ENCODE measurements at places on chromosomes 4 and X.

DNA sequence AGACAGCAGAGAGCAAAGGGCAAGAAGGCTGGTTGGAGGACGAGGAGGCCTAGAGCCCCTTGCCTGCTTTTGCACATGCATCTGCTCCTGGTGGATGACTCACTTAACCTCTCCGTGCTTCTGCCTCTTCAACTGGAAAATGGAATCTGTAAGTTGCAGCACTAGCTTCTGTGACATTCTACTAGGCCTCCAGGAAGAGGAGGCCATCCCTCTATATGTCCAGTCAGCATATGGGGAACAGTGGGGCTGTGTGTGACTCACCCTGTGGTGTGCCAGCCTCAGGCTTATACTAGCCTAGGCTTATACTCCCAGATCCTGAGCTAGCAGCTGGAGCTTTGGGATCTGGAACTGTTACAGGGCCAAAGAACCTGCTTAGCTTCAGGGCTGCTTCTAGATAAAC lies 36.0 kb downstream of the RTL9 start:
- no peak for DNase-seq

- DNase-seq, result no peak
Measured at GRCh38 chr4:131046821-131047220, 1950.9 kb downstream of the C4orf33 start.

DNA sequence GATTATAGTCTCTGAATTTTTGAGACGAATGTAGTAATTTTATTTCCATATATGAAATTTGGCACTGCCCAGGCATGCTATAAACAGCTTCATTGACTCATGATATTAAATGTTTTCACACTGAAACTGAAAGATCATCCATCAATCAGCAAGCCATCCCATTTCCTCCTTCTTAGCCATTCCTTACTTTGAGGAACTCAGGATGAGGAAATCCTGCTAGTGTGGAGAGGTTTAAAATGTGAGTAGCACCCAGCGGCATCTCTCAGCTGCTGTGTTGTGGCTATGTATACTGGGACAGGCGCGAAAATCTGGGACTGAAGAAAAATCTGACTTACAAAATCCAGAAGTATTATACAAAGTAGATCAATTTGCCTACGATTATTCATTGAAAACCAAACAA lies 52.1 kb downstream of the PTCHD1 start:
- no peak for DNase-seq

DNA sequence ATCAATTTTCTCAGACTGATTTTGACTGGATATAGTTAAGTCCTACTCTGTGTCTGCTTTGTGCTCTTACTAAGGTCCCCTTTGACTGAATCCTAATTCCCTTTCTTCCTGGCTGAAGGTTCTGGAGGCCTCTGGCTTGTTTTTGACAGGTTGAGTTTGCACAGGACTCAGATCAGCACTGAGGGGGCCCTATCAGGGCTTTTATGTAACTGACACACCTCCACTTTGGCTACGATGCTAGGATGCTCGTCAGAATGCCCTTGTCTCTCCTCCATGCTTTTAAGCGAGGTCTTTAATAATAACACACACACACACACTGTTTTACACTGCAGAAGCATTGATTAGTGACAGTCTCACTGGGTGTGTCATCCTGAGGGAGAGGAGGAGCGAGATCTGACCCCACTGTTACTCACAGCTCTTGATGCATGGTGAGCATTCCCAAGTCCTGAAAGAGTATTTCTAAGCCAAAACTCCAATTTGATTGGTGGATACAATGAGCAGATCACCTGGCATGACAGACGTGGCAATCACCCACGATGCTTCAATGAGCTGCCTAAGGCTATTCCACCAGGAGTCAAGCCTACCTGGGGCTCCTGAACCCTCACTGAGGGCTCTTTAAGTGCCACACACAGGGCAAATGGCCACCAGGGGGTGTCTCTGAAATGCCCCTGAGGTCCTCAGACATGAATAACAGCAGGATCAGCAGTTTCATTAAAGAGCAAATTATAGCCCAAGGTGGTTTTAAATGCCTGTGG lies 130.4 kb upstream of the CPEB2 start:
- DNase-seq, result peak; percentile 52

- no peak for DNase-seq
Measured at GRCh38 chr4:38195911-38196310, 235.7 kb downstream of the PTTG2 start.

DNA sequence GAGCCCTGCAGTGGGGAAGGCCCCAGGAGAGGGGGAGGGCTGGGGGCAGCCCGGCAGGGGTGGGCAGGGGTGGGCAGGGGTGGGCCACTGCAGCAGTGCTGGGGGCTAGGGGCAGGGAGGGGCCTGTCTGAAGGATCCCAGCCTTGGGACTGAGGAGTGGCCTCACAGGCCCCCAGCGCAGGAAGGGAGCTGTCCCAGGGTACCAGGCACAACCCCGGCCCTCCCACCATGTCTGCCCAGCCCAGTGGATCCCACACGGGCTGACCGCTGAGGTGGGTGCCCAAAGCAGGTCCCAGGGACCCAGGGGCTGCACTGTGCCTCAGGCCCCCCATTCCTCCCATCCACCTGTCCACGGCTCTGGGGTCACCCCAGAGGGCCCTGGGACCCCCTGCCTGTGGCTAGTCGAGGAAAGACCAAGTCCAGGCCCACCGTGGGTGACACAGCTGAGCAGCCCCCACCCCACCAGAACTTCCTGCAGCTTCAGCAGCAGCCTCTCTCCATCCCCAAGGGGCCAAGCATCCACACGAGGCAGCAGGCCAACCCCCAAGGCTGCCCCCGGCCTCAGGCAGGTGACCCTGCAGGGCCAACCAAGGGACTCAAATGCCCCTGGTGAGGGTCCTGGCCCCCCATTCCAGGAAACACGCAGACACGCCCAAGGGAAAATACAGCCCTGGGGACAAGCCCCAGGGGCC lies 46.4 kb downstream of the FAM53A start:
- DNase-seq, result no peak

DNA sequence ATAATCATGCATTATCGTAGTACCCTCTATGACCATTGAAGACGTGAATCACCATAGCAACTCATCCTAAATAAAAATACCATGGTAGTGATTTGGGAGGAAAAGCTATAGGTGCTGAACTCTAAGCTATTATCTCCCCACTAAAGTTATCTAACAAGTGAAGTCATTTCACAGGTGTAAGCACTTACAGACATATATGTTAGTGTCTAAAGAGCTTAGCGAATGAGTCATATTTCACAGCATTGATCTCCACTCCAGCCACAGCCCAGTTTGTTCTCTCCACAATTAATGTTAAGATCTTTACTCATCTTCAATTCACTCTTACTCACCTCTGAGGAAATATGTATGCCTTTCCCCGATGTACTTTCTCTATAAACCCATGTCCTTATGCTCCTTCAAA lies 57.0 kb downstream of the DCAF8L1 start:
- no peak for DNase-seq

- no peak for DNase-seq
Measured at GRCh38 chr4:78171482-78171881, 114.4 kb downstream of the FRAS1 start.

GRCh38 chrX:153974726-153975286 lies 2.3 kb downstream of the TMEM187 start:
- no peak for DNase-seq

DNA sequence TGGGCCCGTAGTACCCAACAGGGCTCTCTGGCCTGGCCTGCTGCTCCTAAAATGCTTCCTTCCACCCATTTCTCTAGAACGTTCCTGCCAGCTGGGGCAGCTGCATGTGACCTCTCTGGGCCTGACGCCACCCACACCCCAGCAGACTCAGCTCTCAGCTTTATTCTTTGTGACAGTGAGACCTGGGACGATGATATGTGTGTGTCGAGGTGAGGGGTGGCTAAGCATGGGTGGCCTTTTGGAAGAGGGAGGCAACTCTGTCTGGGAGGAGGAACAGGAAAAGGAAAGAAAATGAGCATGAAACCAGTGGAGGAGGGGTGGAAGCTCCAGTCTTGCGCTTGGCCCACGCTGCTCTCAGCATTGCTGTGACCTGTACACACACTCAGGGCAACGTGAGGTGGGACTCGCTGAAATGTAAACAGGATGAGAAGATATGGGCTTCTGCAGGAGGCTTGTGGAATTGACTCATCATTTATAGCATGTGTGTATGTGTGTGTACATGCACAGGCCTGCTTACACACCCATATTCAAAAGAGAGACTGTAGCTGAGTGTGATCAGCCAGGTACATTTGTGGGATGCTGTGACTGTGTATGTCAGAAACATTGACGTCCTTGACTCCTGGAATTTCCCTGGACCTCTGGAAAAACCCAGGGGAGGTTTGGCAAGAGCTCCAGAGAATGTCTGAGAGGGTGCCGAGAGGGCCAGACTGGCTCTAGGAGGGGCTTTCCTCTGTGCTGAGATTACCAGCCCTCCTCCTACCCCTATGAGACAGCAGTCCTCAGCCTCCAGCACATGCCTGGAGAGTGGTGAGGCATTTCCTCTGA lies 137.9 kb downstream of the PJA1 start:
- no peak for DNase-seq

GRCh38 chr4:158782551-158783360 lies 13.9 kb downstream of the FNIP2 start:
- DNase-seq, result no peak

DNA sequence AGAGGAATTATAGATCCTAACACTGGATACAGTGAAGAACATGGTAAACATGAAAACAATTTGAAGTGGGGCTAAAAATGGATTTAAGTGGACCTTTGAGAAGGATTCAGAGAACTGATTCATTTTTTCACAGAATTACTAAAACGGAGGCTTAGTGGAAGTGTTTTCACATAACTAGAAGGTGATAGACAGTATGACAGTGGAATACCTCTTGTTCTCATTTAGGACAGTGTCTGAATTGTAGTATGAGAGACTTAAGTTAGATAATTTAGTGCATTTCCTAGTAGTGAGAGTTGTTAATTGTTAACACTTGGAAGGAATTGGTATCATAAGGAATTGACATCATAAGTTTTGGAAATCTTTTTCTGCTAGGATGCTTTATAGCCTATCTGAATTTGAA lies 64.1 kb downstream of the FIP1L1 start:
- no peak for DNase-seq

DNA sequence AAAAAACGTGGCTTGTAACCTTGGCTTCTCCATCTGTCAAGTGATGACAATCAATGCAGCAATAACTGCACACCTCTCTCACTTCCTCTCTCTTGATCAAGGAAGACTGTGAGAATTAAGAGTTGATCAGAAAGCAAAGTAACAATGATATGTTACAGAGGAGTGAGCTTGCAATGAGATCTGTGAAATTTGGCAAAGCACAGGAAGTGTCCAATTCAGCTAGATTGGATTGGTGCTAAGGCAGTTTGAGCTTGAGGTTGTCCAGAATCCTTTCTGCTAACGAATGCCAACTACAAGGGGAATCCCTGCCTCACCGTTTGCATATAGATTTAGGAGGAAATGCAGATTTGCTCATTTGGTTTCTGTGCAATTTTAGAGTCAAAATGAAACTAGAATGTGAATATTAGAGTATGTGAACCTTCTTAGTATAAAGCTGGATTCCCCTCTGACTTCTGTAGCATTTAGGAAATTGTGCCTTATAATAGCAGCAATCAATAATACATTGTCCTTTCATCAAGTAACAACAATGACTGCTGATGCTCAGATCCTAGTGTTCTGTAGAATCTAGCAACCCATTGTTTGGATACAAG lies 346.4 kb downstream of the PTTG2 start:
- DNase-seq, result no peak

DNA sequence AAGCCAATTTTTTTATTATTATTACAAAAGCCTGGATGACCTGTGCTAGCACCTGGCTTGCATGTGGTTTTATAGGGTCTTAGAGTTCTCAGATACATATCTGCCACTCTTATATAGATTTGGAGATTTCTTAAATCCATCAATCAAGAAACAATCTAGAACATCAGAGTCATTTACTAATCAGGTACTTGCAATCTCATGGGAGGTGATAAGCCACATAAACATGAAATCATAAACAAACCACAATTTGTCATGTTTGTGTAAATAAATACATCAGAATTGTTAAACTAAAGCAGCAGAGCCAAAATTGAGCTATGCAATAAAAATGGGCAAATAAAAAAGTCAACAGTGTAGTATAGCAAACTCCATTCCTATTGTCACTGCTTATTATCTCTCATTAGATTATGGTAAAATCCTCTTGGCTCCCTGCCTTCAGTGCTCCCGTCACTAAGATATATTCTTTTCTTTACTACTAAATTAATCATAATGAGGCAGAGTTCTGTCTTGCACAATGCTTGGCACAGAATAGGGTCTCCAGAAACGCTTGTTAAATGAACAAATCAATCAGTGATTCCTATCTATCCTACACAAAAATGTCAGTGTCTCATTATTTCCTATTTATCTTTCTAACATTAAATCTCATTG lies 108.7 kb upstream of the TTC29 start:
- no peak for DNase-seq

- no peak for DNase-seq
Measured at GRCh38 chrX:30308263-30309138, 689 bp downstream of the NR0B1 start.

- DNase-seq, result no peak
Measured at GRCh38 chr4:153063490-153063889, 127.4 kb downstream of the FHDC1 start.

DNA sequence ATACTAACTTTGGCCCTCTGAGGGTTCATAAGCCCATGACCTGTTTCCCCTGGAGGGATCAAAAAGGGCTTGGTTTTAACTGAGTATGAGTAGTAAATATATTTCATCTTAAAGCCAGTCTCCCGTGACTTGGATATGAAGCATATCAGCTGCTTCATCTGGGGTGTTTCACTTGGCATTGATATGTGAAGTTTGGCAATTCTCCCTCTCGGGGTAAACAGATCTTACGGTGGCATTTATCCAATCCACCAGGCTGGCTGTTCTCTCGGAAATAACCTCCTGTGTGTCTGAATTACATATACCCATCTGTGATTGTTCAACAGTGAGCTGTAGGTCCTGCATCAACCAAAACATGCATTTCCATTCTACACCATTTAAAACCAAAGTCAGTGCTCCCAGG lies 130.7 kb downstream of the ADAM29 start:
- no peak for DNase-seq

- DNase-seq, result no peak
Measured at GRCh38 chr4:184548316-184548647, 73.9 kb upstream of the IRF2 start.

DNA sequence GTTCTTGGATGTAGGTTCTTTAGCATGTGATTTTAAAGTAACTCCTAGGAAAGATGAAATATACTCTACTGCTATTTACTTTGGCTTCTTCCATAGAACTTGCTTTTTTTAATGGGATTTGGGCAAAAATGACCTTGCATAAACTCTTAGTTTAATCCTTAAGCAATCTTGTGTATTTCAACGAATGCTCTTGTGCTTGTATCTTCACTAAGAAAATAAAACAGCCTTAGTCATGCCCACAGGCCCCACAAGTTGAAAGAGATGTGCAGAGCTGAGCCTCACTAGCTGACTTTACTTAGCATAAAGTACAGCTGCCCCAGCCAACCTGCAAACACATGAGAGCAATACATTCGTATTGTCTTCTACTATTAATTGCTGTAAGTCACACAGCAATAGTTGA lies 1609.2 kb downstream of the STIM2 start:
- DNase-seq, result no peak

DNA sequence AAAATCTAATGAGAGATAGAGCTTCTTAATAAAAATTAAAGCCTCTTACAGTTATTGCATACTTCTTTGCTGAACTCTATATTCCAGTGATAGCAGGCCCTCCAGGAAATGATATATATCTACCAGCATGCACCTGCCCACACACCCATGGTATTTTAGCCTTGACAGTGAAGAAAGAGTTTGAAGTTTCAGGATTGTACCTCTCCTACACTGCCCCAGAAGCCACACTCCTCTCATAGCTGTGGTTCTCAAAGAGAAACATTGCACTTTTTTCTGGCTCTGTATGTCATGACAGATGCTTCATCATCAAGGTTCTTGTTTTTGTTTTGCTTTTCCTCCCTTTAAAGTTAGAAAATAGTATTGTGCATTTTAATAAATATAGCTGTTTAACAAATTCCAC lies 34.0 kb downstream of the INPP4B start:
- DNase-seq, result no peak
